ENCODE measurements at places on chromosomes 13 and 19. TPM values are rescaled to one million over a fixed set of nuclear protein-coding genes. Genes with fewer than 3 reads are reported as not detected.

The SPTBN4 gene
- 0.11 TPM for total RNA-seq

- H3K36me3 ChIP-seq = no peaks in the 10 kb centered on the region
- no peak overlapping the region for H3K4me3 ChIP-seq
- no peak overlapping the region for H3K27ac ChIP-seq
- 0 out of 2 replicates have a peak, but pooled peaks cover 5% of the 10 kb centered on the region for H3K4me1 ChIP-seq
- no peak for DNase-seq
Measured at GRCh38 chr13:53100394-53101063, 71.9 kb downstream of the OLFM4 start.

The TSSK6 gene
- total RNA-seq = 0.71 TPM

The DNAJC15 gene
- total RNA-seq = 23.0 TPM

GRCh38 chr19:34999498-35000337, at the start of gene GRAMD1A:
TSS of gene GRAMD1A (plus strand) at chr19:35000323. CDS start at chr19:35000479, 156 bp downstream.
- H3K36me3 ChIP-seq = peaks cover 4% of the 10 kb centered on the region
- H3K27me3 ChIP-seq = no peaks in the 10 kb centered on the region
- DNase-seq = peak; percentile 81
- H3K27ac ChIP-seq = peak within 1 kb of the TSS; percentile 83
- peaks cover 81% of the 10 kb centered on the region for H3K4me1 ChIP-seq

DNA sequence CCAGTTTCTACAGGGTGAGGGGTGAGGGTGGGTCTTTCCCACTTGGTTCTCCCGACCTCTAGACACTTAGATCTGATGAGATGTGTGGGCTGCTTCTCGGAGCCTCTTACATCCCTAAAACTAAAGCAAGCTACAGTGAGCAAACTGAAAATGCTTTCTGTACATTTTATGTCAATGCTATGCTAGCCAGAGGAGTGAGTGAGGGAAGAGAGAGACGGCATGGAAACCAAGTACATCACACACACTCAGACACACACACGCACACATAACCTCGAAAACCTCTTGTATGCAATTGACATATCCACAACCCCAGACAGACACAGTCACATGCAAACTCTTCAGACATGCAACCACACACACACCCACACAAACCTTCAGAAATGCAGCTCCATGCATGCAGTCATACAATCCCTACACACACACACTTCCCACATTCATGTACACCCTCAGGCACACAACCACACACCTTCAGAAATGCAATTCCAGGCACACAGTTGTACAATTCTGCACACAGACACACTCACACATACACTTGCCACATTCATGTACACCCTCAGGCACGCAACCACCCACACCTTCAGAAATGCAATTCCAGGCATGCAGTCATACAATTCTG, 1.4 kb downstream of the SLC1A6 start:
- no peak overlapping the region for H3K27ac ChIP-seq
- H3K36me3 ChIP-seq = no peaks in the 10 kb centered on the region
- DNase-seq = no peak
- no peak overlapping the region for H3K4me3 ChIP-seq
- H3K4me1 ChIP-seq = no peaks in the 10 kb centered on the region

GRCh38 chr13:113489171-113489548, 1.4 kb downstream of the DCUN1D2 start:
- no peaks in the 10 kb centered on the region for H3K36me3 ChIP-seq
- DNase-seq = peak; percentile 16
- H3K4me1 ChIP-seq = peaks cover 55% of the 10 kb centered on the region
- H3K4me3 ChIP-seq = peak overlapping the region; percentile 89
- H3K27ac ChIP-seq = peak overlapping the region; percentile 79
- no peaks in the 10 kb centered on the region for H3K27me3 ChIP-seq

The COL4A1 gene
- not detected for total RNA-seq

DNA sequence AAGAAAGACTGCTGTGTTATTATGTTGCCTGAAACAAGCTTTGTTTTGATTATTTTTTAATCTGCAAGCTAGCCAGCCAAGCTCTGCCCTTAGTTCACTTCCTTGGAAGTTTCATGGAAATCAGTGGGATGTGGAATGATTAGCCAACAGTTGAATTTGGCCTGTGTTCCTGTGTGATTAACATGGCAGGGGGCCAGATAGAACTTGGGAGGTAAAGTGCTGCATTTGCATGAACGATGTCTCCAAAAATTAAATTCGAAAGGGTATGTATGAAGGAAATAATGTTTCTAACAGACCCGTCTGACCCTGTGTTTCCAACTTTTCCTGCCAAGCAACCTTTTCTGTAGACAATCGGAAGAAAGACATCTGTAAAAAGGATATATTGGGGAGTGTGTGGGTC, 32.2 kb downstream of the UFM1 start:
- no peaks in the 10 kb centered on the region for H3K27me3 ChIP-seq
- no peak overlapping the region for H3K4me3 ChIP-seq

The PALM gene
- total RNA-seq = 10.8 TPM

GRCh38 chr13:25783601-25784024, 268.2 kb downstream of the SHISA2 start:
- DNase-seq = no peak
- H3K4me1 ChIP-seq = no peaks in the 10 kb centered on the region
- H3K27me3 ChIP-seq = no peaks in the 10 kb centered on the region
- H3K4me3 ChIP-seq = no peak overlapping the region
- no peak overlapping the region for H3K27ac ChIP-seq

GRCh38 chr19:55352040-55352439, 2.5 kb downstream of the COX6B2 start:
- H3K27me3 ChIP-seq = peaks cover 7% of the 10 kb centered on the region
- peaks cover 19% of the 10 kb centered on the region for H3K4me1 ChIP-seq
- H3K4me3 ChIP-seq = no peak overlapping the region

All from HepG2 (cell line).